ENCODE measurements at places on chromosomes 1 and 21. TPM values are rescaled to one million over a fixed set of nuclear protein-coding genes. Genes with fewer than 3 reads are reported as not detected.

Gene HTR1D
- not detected for total RNA-seq

GRCh38 chr1:174812016-174812415, 187.7 kb upstream of the CACYBP start:
- no peak for DNase-seq

DNA sequence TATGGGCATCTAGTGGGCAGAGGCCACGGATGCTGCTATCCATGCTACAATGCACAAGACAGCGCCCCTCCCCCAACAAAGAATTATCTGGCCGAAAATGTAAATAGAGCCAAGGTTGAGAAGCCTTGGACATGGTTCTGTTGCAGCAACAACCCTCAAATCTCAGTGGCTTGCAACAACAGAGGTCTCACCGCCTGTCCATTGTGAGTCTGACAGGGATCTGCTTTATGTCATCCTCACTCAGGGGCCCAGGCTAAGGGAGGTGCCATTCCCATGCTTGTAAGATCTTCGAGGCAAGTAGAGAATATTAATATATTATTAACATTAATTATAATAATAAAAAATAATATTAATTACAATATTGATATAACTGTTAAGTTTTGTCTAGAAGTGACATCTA, 9.5 kb upstream of the PITHD1 start:
- no peak for DNase-seq

DNA sequence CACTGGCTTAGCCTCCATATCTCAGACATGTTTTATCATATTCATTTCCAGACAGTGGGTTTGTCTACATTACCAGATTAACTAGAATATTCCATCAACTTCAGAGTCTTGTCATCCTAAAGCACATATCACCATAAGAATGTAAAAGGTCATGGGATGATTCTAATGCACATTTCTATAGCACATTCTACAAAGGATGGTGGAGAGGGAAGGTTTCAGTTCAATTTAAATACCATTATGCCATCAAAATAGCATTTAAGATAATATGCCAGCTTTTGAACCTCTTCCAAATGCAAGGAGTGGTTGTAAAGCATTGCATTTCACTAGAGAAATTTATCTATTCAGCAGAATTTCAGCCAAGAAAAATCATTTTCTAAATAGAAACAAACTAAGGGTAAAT, 970.5 kb downstream of the TTLL7 start:
- DNase-seq, result no peak

- no peak for DNase-seq
These were observed 234.5 kb upstream of the C1orf105 start for GRCh38 chr1:172185996-172186395.

- DNase-seq, result no peak
These were observed 54.7 kb downstream of the FNBP1L start for GRCh38 chr1:93502571-93502970.

DNA sequence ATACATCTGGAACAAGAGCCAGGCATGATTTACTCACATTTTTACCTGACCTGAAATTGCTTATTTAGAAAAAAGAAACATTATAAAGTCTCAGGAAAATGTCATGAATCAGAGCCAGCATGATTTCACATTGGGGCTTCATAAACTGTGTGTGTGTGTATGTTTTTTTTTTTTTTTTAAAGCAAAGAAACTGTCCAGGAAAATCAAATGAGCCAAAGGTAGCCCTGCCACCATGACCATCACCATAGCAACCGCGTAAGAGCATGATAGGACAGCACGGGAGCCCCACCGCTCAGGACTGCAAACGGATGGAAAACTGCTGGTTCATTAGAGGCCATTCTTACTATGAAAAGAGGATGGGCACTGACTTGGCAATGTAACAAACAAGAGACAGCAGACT, 139.2 kb downstream of the NTMT2 start:
- no peak for DNase-seq

DNA sequence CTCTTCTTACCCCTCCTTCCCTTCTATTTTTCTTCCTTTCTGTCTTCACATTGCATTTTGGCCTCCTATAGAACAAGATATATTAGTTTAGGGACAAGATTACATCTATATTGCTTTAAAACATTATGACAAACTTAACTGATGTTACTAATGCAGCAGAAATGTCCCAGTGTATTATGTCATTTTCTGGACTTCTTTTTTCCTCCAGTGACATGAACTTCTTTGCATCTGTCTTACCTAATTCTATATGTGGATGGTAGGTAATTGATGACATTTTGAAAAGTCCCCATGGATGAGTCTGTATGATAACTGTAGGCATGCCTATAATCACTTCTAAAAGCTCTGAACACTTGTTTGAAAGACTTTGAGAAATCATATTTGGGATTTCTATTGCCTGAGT, 89.5 kb downstream of the FNBP1L start:
- DNase-seq, result no peak

GRCh38 chr1:66360285-66360724, 173.6 kb upstream of the SGIP1 start:
- DNase-seq, result no peak

DNA sequence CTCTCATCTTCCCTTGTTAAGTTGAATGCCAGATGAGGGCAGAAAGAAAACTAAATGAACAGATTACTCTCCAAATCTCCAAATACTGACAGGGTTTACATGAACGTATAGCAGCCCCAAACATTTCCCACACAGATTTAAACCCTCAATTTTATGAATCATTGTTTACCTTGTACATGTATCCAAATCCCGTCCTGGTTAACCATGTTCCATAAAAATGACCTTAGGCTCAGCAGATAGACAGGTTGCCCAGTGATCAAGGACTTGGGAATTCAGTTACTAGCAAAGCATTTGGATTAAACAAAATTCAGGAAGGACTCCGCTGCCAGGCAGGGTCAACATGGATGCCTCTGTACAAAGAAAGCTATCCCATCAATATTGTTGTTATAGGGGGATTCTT, 213.5 kb downstream of the GPATCH2 start:
- DNase-seq, result no peak

- DNase-seq, result no peak
These were observed 20.7 kb upstream of the TRIM45 start for GRCh38 chr1:117142200-117142599.

Data from CD4-positive, CD25-positive, alpha-beta regulatory T cell (primary cell).